ENCODE measurements at places on chromosomes 3 and 15.

DNA sequence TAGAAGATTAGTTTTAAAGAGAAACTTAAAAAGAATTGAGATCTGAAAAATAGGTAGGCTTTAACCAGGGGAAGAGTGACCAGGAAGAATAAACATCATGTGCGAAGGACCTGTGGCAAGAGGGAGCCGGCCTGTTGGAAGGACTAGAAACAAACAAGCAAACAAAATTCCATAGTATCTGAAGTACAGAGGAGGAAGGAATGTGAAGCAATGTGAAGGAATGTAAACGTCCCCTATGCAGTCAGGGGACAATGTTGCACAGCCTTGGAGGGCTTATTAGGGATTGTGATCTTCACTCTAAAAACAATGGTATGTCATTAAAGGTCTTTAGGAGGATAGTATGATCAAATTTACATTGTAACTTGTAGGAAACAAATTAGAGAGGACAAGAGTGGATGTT, 84.4 kb upstream of the PLCL2 start:
- no peak for DNase-seq

- no peak for DNase-seq
Observed at GRCh38 chr3:54358969-54359694, 236.8 kb downstream of the CACNA2D3 start.

DNA sequence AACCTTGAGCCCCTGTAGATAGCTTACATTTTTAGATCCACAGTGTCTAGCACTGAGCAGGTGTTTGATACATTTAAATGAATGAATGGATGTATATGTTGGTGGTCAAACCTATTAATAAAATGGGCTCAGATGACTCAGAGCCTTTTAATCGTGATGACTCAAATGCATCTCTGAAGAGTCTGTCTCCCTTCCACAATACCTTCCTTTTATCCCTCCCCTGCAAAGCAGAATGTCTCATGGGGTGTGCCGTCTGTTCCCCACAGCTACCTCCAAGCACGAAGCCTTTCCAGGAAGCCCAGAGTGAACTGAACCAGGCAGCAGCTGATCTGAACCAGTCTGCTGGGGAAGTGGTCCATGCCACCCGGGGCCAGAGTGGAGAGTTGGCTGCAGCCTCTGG, 303.5 kb upstream of the TPM1 start:
- DNase-seq: no peak

GRCh38 chr3:34668915-34669314, 870.5 kb downstream of the PDCD6IP start:
- no peak for DNase-seq

DNA sequence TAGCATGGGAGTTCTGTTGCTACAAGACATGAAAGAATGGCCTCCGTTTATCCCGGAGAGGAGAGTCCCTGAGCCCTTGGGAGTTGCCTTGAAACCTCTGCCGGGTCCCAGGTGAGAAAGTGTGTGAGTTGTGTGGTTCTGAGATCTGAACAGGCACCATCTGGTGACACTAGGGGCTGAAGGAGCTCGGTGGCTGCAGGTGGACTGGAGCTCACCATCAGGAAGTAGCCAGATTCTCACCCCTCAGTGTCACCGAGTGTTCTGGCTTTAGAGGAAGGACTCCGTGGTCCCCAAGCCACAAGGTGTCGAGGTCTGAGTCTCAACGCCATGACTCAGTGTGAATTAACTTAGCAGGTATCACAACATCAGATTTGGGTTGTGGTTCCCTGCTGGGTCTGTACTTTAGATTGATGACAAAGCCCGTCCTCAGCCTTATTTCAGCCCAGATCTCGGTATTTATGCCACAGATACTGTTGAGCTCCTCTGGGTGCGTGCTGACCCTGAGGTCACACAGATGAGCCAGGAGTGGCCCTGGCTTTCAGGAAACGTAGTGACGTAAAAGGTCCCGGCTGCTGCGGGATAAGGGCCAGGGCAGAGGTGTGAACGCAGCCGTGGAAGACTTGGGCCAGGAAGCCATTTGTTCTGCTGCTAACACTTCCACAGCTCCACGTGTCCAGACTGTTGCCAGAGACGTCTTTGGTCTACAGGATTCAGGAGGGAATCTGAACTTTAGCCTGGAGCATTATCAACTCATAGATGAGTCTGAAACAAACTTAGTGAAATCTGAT, 54.4 kb downstream of the PGPEP1L start:
- DNase-seq: no peak

DNA sequence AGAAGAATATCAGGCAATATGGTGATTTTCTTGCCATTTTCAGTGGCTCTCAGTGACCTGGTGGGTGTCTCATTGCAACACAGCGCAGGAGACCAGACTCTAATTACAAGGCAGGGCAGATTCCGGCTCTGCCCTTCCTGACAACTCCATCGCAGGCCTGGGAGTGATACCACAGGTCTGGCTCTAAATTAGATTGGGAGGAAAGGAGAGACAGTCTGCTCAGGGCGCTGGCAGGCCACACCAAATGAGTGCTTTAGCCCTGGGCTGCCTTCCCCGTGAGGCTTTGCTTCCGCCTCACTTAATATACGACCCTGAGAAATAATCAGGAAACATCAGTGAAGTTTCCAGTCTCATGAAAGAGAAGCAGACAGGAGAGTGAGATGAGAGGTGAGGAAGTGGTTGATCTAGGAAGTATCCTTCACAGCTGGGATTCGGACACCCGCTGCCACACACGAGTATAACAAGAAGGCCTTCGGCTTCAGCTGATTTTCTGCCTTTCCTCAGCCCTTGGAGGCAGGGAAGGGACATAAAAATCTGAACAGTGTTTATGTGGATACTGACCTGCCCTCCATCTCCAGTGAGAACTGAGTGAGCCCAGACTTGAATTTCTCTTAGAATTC, 73.7 kb upstream of the PROK2 start:
- DNase-seq: no peak

Data from glutamatergic neuron (in vitro differentiated cells).